Iris pigment epithelial cell (primary cell): ENCODE measurements at places on chromosomes 7 and 10.

GRCh38 chr7:47568547-47568946 lies 13.4 kb downstream of the TNS3 start:
- no peak for DNase-seq

DNA sequence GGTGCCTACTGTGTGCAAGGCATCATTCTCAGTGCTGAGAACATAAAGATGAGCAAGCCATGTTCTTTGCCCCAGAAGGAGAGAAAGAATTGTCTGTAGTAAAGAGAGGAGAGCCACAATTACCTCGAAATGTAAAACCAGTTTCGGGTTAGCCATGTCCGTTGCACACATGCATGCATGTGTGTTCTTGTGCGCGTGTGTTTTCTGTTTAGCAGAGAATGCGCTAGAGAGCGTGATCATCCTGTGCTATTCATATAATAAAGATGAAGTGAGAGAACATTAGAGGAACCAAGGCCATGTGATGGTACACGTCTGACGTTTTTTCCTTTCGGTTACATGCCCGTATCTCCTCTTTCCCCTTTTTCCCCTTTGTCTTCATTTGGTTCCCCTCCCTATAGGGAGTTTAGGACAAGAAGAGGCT lies 158.2 kb downstream of the CELF2 start:
- no peak for DNase-seq

DNA sequence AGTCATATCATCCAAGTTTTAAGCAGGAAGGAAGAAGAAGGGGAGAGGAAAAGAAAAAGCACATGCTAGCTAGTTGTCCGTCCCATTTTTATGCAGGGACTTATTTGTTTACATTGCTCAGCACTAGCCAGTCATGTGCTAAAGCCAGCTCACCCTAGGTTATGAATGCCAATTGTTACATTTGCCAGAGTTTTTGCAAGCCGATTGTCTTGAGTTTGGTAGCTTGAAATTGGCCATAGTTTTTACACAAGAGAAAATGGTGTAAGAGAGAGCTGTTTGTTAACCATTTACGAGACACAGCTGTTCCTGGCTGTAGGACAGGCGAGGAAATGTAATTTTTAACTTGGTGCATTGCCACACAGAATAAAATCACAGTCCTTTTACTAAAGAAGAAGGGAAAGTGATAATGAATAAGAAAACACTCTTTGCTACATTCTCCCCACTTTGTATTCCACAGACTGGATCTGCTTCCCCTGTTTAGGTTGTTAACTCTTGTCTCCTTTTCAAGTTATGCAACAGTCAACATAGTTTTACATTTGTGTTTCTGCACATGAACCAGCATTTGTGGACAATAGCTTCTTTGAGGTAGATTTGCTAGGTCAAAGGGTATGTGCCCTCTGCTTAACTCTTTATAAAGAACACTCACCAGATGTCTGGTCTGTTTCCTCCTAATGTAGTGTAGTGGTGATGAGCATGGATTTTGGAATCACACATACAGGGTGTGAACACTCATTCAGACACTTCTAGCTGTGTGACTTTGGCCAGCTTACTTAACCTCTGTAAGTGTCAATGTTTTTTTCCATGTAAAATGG lies 357.2 kb downstream of the LRMDA start:
- peak; percentile 31 for DNase-seq

DNA sequence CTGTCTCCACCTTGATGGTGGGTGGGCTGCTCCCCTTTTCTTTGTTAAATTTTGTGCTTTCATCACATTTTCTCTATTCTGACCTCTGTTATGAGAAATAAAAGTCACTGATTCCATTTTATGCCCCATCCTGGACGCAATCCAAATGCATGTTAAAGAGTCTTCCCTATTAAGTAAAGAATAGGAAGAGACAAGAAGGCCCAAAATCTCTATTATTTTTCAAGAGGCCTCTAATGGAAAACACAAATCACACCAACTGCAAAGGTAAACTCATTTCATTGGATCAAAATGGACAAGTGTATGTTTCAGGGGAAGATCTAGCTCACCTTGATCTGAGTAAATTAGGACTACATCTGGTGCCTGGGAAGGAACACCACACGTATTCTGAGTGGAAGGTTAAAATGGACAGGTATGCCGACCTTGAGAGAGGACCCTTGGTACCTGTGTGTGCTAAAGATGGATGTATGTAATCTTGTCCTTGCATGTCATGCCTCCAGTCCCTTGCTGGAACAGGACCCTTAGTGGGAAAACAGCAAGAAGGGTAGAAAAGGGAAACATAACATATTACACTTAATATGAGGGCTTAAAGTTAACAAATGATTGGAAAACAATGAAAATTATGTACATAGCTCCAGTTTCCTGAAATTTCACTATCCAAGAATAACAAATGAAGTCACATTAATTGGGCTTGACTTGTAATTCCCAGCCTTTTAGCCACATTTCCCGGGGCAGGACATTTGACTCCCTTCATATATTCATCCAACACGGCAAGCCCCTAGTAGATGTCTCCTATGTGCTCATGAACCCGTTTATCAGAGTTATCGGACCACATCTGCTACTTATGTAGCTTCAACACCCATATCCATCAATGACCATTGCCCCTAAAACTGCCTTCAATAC lies 7.6 kb downstream of the IFIT2 start:
- no peak for DNase-seq

GRCh38 chr7:37916673-37917660 lies at the start of gene SFRP4:
Gene SFRP4, minus strand, starts transcription at chr7:37916817. Its CDS starts 280 bp downstream, at chr7:37916537.
- no peak for DNase-seq

GRCh38 chr7:159200421-159200820 lies 55.8 kb upstream of the VIPR2 start:
- no peak for DNase-seq

GRCh38 chr7:30533886-30534285 lies 29.3 kb upstream of the GGCT start:
- DNase-seq, result no peak

GRCh38 chr7:151595702-151596350 lies 76.1 kb upstream of the RHEB start:
- no peak for DNase-seq

DNA sequence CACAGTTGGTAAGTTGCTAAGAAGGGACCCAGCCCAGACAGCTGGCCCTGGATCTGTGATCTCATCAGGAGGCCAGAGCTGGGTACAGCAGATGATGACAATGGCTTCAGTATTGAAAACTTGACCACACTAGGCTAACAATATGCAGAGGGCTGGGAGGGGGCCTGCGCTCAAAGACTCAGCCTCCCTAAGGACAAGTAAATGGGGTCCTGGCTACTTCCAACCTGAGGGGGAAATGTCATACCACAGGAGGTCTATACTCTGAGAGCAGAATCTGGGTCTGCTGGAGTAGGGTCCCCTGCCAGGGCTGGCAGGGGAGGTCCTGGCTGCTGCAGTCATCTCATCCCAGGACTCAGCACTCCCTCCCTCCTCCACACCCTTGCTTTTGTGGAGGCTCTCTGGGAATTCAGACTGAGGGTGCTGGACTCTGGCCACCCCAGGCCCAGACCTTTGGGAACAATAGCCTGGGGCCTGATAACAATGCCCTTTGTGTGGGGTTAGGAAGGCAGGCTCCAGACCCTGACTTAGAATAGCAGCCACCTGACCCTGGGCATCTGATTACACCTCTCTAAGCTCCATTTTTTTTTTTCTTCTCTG lies 1.4 kb downstream of the FXYD4 start:
- DNase-seq, result no peak

DNA sequence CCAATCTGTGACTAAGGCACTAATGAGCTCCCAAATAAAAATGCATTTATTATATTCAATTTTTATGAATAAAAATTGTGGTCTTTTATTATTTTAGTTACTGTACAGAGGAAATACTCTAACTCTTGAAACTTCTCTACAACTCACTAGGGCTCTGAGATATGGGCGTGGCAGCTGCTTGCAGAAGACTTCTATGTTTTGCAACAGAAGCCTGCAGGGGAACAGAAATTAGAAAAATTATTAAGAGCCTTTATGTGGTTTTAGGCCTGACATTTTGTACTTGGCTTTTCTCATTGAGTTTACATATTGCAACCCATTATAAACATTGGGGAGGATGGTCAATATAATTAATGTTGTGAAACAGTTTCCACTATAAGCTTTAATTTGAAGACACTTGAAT lies 581.4 kb downstream of the TNS3 start:
- peak; percentile 56 for DNase-seq

DNA sequence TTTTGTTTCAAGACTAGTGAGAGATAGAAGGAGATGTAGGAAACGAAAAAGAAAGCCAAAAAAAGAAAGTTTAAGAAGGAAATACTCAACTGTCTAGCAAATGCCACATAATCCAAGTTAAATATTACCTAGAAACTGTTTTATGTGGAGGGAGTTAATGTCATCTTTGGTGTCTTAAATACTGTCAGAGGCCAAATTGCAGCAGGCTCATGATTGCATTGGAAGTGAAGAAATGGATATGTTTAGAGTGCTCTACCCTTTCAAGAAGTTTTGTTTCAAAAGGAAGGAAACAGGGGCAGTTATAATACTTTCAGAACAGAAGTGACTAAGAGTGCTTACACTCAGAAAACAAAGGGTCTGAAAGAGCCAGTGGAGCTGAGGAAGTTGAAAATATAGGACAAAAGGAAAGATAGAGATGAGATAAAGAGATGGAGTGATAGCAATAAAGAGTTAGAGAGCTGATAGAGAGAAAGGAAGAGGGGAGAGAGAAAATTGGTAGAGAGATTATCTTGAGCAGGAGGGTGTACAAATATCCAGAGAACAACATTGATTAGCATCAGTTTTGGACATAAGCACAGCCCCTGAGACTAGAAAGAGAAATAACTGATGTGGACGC lies 28.0 kb upstream of the GNAI1 start:
- no peak for DNase-seq

DNA sequence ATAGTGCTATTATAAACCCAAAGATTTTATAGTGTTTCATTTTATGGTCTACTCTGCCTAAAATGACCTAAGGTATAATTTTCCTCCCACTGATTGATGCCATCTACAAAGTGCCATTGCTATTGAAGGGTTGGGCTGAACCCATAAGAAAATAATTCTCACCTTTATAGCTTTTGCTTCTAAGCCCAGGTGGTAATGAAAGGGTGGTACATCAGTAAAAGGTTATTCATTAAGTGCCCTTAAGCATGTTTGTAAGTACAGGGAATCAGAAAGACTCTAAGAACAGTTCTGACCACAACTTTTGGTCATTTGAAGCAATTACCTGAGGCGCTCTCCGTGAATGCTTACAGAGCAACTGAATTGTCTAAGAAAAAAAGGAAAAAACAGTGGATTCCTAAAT lies 1247.3 kb downstream of the NXPH1 start:
- DNase-seq, result no peak

GRCh38 chr10:92732958-92733357 lies 43.2 kb downstream of the HHEX start:
- DNase-seq, result no peak

DNA sequence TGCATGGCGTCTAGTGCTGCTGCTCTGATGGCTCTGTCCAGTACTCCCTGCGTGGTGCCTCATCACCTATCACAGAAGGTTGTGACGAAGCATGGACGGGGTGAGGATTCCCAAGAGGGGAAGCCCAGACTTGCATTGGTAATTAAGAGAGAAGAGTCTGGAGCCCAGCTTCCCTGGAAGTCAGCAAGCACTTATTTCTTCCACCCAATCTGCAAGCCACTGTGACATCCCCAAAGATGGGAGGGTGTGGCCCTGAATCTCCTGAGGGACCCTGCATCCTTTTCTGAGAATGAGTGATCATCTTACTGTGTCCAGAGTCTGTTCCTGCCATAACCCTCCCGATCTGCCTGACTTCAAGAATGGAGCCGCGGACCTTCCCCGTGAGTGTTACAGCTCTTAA lies 166.7 kb downstream of the PTPN20 start:
- DNase-seq, result no peak

DNA sequence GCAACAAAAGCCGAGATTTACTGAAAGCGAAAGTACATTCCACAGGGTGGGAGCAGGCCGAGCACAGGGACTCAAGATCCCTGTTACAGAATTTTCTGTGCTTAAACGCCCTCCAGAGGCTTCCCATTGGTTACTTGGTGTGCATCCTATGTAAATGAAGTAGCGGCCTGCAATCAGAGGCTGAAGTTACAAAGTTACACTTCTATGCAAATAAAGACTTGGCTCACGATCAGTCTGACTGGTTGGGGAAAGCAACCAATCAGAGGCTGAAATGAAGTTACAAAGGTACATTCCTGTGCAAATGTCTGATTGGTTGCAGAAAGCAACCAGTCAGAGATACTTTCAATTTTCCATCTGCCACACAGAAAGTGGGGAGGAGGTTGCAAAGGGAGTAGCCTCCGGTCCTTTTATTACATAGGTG lies 4.1 kb downstream of the ACBD7 start:
- peak; percentile 100 for DNase-seq

DNA sequence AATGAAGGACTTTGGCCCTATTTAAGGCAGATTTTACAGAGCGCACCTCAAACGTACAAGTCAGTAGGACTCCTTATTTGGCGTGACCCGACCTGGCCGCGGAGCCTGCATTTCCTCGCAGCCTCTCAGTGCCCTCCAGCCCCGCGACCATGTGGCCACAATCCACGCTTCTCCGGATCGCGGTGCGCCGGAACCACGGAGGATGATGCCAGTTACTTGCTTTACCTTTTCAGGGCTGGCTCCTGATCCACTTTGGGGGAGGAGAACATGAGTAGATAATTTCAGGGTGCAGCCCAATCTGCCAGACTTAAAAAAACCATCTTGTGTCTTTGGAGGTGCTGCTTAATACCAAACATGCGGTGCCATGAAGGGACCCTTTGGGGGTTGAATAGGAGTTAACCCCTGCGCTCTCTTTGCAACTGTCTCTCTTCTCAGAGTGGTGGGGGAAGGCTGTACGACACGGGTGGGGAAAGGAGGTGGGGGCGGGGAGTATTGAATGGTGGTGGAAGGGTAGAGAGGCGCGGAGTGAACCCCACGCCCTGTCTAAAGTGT lies 1.5 kb downstream of the FRAT1 start:
- DNase-seq, result no peak

- no peak for DNase-seq
Measured at GRCh38 chr10:31294558-31294957, 24.5 kb upstream of the ZEB1 start.

GRCh38 chr10:72322030-72322279 lies 32.8 kb downstream of the DNAJB12 start:
- no peak for DNase-seq

DNA sequence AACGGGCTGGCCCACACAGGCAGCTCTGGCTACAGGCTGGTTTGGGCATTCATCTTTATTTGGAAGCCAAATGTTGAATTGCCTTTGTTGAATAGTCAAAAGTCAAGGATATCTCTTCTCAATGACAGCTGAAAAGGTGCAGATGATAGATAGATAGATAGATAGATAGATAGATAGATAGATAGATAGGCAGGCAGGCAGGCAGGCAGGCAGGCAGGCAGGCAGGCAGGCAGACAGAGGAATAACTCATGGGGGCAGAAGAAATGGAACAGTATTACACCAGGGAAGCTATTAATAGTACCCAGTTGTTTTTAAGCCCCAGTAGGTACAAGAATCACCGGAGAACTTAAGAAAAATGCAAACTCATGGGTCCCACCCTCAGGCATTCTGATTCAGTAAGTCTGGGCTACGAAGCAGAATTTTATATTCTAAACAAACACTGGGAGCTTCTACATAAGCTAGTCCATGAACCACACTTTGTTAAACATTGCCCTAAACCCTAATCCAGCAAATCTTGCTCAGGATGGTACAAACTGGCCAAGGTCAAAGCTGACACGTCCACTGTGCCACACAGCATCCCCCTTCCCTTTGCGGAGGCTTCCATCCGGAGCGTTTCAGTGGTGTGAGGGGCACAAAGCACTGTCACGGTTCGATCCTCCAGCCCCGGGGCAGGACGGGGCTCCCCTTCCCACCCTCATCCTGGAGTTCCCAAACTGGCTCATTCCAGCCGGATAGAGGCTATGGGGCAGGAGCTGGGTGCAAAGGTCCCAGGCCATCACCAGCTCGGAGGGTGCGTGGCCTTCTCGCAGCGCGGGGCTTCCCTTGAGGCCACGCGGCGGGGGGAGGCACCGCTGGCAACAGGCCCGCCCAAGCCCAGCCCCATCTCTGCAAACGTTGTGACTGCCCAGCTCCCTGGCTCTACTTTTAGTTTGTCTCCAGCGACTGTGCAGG lies 6.7 kb downstream of the PRKAG2 start:
- no peak for DNase-seq
